Activated T-helper 17 cell treated with anti-CD3 and anti-CD28 coated beads, Interleukin-2, amount 50 U/mL, for 72 hours (primary cell): ENCODE measurements at places on chromosomes 16 and 17. TPM values are rescaled to one million over a fixed set of nuclear protein-coding genes. Genes with fewer than 3 reads are reported as not detected.

DNA sequence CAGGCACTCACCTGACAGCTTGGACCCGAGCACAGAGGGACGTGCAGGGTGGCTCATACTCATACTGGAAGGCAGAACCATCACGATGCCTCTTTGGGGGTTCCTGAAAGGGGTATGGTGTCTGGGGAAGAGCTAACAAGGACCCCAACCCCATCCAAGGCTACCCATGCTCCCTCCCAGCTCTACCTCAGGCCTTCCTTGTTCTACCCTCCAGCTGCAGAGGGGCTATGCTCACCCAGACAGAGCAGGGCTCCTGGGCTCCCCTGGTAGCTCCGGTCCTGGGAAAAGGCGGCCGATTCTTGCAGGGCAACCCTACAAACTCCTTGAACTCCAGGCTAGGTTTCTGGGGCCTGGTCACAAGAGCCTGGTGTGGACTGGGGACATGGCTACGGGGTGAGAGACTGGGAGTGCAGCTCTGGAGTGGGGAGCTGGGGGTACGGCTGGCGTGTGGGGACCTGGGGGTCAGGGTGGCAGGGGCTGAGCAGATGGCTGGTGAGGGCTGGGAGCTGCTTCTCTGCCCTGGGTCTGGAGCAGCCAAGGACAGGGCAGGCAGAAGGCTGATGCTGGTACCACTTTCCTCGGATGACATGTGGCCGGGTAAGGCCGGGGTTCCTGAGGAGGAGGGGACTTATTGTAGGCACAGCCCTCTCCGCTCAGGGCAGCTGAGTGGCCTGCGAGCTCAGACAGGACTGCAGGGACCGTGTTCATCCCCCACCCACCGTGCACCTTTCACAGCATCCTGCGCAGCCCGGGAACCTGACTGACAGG is 2.1 kb downstream of the ACD start:
- ATAC-seq: no peak
- no peaks in the 10 kb centered on the region for H3K27me3 ChIP-seq
- H3K27ac ChIP-seq: peak overlapping the region; percentile 38
- H3K36me3 ChIP-seq: peaks cover 55% of the 10 kb centered on the region
- H3K4me1 ChIP-seq: no peaks in the 10 kb centered on the region

DNA sequence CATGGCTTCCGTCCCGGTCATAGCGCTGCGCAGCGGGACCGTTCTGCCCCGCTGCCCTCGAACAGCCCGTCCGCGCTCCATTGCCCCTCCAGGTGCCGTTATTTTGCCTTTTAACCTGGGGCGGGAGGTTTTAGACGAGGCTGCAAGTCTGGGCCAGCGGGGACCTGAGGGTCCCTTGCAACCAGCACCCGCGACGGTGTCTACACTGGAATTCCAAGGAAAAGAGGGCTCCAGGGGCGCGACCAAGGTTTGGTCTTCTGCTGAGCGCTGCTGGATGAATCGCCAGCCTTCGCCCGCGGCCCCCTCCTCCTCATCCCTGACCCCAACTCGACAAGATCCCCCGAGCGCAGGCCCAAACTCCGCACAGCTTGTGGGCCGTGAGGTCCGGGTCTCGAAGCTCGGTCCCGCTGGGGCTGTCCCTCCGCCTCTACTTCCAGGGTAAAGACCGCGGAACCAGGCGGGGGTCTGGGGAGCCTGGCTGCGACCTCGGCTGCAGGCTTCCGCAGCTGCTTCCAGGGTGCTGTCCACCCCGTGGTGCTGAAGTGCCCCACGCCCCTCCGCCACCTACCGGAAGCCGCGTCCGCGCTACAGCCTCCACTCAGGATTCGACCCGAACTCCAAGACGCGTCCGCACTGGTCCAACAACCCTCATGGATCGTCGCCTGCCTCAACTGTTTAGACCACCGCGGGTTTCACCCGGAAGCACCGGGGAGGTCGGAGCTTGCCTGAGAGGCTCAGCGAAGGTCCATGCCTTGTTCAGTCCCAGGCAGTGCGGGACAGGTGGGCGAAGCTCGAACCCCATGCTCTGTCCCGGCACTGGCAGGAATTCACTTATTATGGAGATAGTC is 10.1 kb upstream of the CA4 start:
- H3K27ac ChIP-seq: no peak overlapping the region
- H3K36me3 ChIP-seq: no peaks in the 10 kb centered on the region
- no peak for ATAC-seq
- H3K27me3 ChIP-seq: peaks cover 45% of the 10 kb centered on the region

DNA sequence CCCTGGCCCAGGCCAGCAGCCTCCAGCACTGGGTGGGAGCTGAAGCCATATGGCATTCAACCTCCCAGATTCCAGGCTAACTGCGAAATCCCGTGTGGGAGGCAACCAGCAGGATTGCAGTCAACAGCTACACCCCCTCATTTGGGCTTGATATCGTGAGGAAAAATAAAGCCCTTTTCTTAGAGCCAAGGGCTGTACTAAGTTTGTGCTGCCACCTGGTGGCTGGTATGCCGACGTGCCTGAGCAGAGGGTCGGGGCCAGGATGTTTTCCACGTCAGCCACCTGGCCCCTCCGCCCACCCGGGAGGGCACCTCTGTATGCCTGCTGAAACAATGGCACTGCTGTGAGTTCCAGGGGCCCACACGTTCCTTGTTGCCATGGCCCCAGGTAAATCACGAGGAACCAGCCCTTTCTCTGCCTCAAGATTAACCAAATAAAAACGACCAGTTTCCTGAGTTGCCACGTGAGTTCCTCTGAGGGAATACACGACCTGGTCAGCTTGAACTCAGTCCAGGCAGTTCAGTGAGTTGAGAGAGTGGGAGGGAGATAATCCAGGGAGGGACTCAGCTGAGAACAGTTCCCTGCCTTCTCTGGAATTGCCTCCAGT is 9.0 kb downstream of the TMEM98 start:
- no peak overlapping the region for H3K27ac ChIP-seq
- peaks cover 25% of the 10 kb centered on the region for H3K27me3 ChIP-seq

GRCh38 chr16:89779231-89779908 is 37.1 kb downstream of the FANCA start:
- no peaks in the 10 kb centered on the region for H3K4me1 ChIP-seq
- H3K27ac ChIP-seq: no peak overlapping the region
- H3K27me3 ChIP-seq: no peaks in the 10 kb centered on the region
- ATAC-seq: no peak

GRCh38 chr17:42814633-42815399 is 9.3 kb downstream of the BECN1 start:
- no peak overlapping the region for H3K4me3 ChIP-seq
- no peak overlapping the region for H3K27ac ChIP-seq
- peaks cover 99% of the 10 kb centered on the region for H3K36me3 ChIP-seq
- no peaks in the 10 kb centered on the region for H3K4me1 ChIP-seq
- ATAC-seq: no peak

- no peak overlapping the region for H3K4me3 ChIP-seq
- no peak overlapping the region for H3K27ac ChIP-seq
- H3K27me3 ChIP-seq: no peaks in the 10 kb centered on the region
- H3K4me1 ChIP-seq: peaks cover 26% of the 10 kb centered on the region
- H3K36me3 ChIP-seq: no peaks in the 10 kb centered on the region
- ATAC-seq: no peak
These were observed 8.4 kb upstream of the ARHGAP17 start for GRCh38 chr16:25023556-25023955.

DNA sequence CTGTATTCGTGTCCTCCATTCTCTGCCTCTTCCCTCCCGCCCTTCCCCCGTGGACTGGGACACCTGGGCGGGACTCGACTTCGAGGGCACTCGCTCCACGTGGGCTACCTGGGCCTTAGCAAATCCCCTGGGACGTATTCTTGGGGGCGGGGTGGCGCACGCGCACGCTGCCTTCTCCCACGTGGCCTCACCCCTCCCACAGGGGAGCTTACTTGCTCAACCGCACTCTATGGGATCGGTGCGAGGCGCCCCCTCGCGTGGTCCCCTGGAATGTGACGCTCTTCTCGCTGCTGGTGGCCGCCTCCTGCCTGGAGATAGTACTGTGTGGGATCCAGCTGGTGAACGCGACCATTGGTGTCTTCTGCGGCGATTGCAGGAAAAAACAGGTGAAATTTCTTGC is 3.5 kb downstream of the VMO1 start:
- H3K27me3 ChIP-seq: peaks cover 32% of the 10 kb centered on the region
- no peak overlapping the region for H3K27ac ChIP-seq
- H3K4me1 ChIP-seq: no peaks in the 10 kb centered on the region
- ATAC-seq: peak; percentile 39
- no peak overlapping the region for H3K4me3 ChIP-seq

DNA sequence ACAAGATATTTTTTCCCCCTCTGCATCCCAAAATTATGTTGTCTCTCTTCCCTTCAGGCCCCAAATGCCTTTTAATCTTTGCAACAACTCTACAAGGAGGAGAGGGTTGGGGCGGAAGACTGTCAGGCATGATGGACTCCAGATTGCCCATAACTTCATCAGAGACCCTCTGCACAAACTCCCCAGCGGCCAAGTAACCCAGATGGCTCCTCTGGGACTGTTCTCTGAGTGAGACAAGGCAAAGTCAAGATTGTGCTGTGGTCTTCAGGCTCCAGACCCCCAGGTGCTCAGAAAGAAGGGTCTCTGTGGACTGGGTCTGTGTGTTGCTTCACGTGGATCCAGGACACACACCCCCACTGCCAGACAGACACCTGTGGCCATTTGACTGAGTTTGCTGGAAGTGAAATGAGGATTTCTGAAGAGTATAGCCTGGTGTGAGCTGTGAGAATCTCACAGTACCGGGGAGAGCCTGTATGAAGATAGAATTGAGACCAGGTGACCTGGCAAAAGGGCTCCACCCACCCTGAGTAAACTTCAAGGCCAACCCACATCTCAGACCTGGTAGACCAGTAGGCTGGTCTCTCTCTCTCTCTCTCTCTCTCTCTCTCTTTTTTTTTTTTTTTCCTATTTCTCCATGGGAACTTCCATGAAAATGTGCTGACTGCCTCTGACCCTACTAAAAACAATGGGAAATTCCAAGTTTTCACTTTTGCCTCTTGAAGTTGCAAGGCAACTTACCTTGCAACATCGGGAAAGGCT is 354.1 kb downstream of the SOX9 start:
- no peaks in the 10 kb centered on the region for H3K36me3 ChIP-seq
- peaks cover 16% of the 10 kb centered on the region for H3K27me3 ChIP-seq
- H3K4me3 ChIP-seq: no peak overlapping the region
- no peak overlapping the region for H3K27ac ChIP-seq

- peak; percentile 11 for ATAC-seq
- peaks cover 6% of the 10 kb centered on the region for H3K36me3 ChIP-seq
- peak overlapping the region; percentile 65 for H3K4me3 ChIP-seq
- H3K4me1 ChIP-seq: peaks cover 47% of the 10 kb centered on the region
- no peaks in the 10 kb centered on the region for H3K27me3 ChIP-seq
- peak overlapping the region; percentile 91 for H3K27ac ChIP-seq
These were observed 58.0 kb downstream of the PITPNC1 start for GRCh38 chr17:67435122-67435521.

GRCh38 chr16:48193846-48194245 is 38.1 kb upstream of the ABCC12 start:
- H3K4me1 ChIP-seq: peaks cover under 1% of the 10 kb centered on the region
- peaks cover 5% of the 10 kb centered on the region for H3K27me3 ChIP-seq
- H3K27ac ChIP-seq: no peak overlapping the region
- no peak overlapping the region for H3K4me3 ChIP-seq

DNA sequence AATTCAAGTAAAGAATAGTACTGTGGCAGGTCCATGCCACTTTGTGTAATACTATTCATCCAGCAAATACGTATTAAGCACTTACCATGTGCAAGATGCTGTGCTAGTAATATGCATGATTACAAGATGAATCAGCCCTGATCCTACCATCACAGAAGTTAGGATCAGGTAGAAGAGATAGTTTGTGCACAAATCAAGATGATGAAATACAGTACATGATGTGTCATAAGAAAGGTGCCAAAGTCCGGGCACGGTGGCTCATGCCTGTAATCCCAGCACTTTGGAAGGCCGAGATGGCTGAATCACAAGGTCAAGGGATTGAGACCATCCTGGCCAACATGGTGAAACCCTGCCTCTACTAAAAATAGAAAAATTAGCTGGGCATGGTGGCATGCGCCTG is 10.9 kb downstream of the COG4 start:
- ATAC-seq: no peak
- peaks cover 3% of the 10 kb centered on the region for H3K4me1 ChIP-seq
- no peak overlapping the region for H3K4me3 ChIP-seq
- H3K36me3 ChIP-seq: peaks cover 93% of the 10 kb centered on the region
- no peaks in the 10 kb centered on the region for H3K27me3 ChIP-seq
- H3K27ac ChIP-seq: no peak overlapping the region

DNA sequence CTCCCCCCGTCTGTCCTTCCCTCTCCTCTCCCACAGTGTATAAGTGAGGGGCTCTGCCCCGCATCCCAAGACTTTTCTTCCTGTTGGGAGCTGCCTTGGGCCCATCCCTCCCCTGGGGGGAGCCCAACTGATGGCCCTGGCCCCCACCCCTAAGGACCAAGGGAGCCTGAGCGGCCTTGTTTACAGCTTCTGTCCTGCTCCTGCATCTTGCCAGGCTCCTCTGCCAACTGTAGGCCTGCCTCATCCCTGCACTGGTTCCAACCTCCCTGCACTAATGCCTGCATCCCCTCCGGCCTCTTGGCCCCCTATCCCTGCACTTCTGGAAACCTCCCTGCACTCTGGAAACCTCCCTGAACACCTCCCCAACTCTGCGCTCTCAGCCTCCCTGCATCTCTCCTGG is 1.4 kb upstream of the PAGR1 start:
- H3K4me1 ChIP-seq: peaks cover 43% of the 10 kb centered on the region
- no peak overlapping the region for H3K27ac ChIP-seq
- H3K4me3 ChIP-seq: peak overlapping the region; percentile 99
- ATAC-seq: no peak
- H3K27me3 ChIP-seq: no peaks in the 10 kb centered on the region
- H3K36me3 ChIP-seq: peaks cover 59% of the 10 kb centered on the region

DNA sequence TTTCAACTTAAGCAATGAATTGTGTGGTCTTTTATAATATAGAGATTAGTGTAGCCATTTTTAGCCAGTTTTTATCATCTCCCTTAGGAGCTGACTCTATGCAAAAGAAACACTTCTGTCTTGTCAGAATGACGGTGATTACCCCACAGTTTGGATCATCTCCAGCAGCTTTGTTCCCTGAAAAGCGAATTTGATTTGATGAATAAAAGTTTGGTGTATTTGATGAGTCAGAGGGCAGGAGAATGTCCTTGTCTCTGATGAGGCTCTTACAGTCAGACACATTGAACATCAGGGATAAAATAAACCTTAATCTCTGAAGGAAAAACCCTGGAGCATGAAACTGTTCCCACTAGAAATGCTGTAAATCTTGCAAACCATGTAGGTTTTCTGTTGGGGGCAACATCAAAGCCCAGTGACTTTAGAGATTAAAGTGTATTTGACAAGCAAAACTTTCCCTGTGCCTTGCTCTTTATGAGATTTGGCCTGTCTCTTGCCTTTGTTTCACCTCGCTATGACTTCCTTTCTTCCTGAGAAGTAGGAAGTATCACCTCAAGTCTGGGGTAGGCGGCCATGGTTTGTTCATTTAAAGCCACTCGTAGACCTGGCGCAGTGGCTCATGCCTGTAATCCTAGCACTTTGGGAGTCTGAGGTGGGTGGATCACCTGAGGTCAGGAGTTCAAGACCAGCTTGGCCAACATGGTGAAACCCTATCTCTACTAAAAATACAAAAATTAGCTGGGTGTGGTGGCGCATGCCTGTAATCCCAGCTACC is 209.3 kb downstream of the FTO start:
- peaks cover 14% of the 10 kb centered on the region for H3K4me1 ChIP-seq
- H3K36me3 ChIP-seq: no peaks in the 10 kb centered on the region
- ATAC-seq: no peak

- H3K36me3 ChIP-seq: peaks cover 76% of the 10 kb centered on the region
- H3K4me1 ChIP-seq: peaks cover 50% of the 10 kb centered on the region
- no peak overlapping the region for H3K27ac ChIP-seq
- H3K27me3 ChIP-seq: no peaks in the 10 kb centered on the region
- H3K4me3 ChIP-seq: no peak overlapping the region
- ATAC-seq: no peak
These were observed 25.4 kb downstream of the BANP start for GRCh38 chr16:87976665-87977064.

PLCG2 gene
- total RNA-seq: 6.6 TPM

SBK1 gene
- total RNA-seq: 17.6 TPM

BEAN1 gene
- not detected for total RNA-seq

ACSM5 gene
- not detected for total RNA-seq
